COR-L47 (cell line): ENCODE measurements at places on chromosomes 13 and 19.

DNA sequence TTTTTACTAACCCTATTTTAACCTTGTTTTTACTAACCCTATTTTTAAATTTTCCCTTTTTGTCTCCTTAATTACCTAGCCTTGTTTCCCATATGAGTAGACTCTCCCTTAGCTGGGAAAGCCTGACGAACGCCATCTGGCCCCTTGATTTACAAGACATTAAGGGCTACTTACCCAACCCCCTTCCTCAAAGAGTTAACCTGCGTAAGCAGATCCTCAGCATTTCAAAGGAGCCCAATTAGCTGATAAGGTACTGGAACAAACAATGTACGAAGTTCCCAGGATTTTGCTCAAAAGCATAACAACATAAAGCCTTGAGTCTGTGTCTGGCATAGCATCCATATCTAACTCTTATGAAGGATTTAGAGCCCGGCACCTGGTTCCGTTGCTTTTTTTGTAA lies 4.7 kb upstream of the MVB12A start:
- no peak for DNase-seq

- DNase-seq = no peak
Measured at GRCh38 chr19:49327878-49328544, 3.0 kb upstream of the SLC6A16 start.

- DNase-seq = no peak
Measured at GRCh38 chr13:83992566-83993358, 110.5 kb upstream of the SLITRK1 start.

GRCh38 chr13:56412856-56413255 lies 727.9 kb upstream of the PRR20A start:
- no peak for DNase-seq

DNA sequence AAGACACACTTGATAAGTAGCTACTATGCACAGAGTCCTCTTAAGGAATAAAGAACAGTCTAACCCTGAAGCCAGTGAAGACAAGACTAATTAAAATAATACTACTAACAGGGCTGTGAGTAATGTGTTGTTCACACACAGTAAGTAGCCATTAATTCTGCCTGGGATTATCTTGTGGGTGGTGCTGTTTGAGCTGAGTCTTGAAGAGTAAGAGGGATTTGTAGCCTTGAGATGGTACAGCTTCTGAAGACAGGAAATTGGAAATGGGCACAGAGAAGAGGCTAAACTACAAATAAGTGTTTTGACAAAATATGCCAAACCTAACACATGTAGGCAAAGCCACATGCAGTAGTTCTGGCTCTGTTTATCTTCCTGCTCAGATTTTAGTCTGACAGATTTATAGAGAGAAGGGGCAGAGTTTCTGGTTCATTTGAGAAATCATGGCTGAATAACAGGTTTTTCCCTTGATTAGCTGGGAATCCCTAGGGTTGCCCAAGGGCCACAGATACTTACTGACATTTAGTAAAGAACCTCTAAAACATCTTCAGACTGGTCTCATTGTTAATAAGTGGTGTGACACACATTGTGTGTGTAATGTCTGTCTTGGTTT lies 38.0 kb downstream of the ITGBL1 start:
- no peak for DNase-seq

- no peak for DNase-seq
Measured at GRCh38 chr19:8194528-8195267, 14.5 kb upstream of the CERS4 start.

- no peak for DNase-seq
Measured at GRCh38 chr19:35063940-35064818, 22.7 kb downstream of the HPN start.

- no peak for DNase-seq
Measured at GRCh38 chr19:51815043-51815442, 20.1 kb downstream of the FPR3 start.

- DNase-seq = no peak
Measured at GRCh38 chr19:35889370-35890112, 10.8 kb downstream of the NFKBID start.

GRCh38 chr19:13281567-13282291 lies 131.5 kb downstream of the IER2 start:
- DNase-seq = no peak

DNA sequence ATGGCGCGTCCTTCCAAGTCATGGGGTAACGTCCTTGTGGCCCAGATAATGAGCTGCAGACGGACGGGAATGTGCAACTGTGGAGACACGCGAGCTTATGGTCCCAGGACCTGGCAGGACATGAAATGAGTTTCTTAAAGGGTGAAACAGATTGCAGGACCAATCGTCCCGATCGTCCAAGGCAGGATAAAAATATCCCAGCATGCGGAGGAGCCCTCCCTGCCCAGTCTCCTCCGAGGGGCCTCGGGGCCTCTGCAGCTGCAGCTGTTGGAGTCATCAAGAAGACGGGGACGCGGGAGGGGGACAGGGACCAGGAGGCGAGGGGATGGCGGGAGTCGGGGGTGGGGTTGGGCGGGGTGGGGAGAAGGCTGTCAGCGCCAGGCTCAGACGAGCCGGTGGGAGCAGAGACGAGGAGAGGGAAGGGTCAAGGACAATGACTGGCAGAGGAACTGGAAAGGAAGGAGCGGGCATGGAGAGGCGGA lies 14.4 kb upstream of the GARIN5A start:
- DNase-seq = no peak

GRCh38 chr13:45623516-45624090 lies 8.1 kb upstream of the ERICH6B start:
- no peak for DNase-seq

- DNase-seq = no peak
Measured at GRCh38 chr13:98487522-98487921, 89.4 kb downstream of the STK24 start.

DNA sequence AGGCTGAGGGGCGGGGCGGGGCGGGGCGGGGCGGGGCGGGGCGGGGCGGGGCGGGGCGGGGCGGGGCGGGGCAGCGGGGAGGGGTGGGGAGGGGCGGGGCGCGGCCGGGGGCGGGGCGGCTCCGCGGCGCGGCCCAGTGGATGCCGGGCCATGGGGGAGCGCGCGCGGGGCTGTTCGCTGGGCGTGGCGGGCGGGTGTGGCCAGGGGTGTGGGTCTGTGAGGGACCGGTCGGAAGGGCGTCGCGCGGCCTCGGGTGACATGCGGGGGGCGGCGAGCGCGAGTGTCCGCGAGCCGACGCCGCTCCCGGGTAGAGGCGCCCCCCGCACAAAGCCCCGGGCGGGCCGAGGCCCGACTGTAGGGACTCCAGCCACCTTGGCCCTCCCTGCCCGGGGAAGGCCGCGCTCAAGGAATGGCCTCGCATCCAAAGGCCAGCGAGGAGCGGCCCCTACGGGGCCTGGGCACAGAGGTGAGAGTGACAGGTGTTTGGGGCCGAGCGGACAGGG lies at the start of gene ZFP28:
Gene ZFP28 (plus strand): TSS at position 188 of the 503 bp plus-strand sequence. CDS start 71 bp downstream, at position 259.
- peak; percentile 83 for DNase-seq

DNA sequence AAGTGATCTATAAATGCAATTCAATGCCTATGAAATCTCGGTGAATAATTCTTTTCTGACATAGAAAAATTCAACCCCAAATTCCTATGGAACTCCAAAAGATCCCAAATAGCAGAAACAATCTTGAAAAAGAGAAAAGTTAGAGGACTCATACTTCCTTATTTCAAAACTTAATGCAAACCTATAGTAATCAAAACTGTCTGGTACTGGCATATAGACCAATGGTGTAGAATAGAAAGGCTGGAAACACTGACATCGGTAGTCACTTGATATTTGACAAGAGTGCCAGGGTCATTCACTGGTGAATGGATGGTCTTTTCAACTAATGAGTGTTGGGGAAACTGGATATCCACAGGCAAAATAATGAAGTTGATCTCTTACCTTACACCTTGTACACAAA lies 637.1 kb upstream of the PCDH9 start:
- no peak for DNase-seq

DNA sequence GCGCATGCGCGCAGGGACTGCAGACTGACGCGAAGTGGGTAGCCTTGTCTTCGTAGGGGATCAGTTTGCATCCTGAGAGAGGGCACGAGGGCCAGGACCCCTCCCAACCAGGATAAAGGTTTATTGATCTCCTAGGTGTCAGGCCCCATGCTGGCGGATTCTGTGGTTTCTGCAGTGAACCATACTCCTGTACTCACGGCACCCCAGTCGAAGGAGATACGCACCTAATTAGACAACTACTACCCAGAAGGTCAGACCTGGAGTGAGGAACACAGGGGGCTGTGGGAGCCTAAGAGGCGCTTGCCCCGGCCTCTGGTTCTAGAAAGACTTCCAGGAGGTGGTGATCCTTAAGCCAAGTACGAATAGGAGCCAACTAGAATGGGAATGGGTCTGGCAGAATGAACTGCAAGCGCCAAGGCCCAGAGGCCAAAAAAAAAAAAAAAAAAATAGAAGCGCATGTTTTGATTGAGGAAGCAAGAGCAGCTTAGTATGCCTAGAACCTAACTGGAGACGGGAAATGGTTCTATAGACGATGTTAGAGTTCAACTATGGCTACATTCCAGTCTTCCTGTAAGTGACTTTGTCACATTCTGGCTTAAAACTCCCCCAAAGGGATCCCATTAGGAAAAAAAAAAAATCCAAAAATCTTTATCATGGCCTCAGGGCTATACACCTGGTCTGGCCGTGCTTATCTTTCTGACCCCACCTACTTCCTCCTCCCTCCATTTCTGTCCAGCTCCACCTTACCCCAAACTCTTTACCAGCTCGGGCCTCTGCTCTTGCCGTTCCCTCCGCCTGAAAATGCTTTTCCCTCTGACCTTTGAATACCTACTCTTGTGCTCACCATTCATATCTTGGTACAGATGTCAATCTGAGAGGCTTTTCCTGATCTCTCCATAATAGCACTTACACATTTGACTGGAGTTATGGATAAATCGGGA lies 902 bp upstream of the ZNF428 start:
- DNase-seq = no peak

DNA sequence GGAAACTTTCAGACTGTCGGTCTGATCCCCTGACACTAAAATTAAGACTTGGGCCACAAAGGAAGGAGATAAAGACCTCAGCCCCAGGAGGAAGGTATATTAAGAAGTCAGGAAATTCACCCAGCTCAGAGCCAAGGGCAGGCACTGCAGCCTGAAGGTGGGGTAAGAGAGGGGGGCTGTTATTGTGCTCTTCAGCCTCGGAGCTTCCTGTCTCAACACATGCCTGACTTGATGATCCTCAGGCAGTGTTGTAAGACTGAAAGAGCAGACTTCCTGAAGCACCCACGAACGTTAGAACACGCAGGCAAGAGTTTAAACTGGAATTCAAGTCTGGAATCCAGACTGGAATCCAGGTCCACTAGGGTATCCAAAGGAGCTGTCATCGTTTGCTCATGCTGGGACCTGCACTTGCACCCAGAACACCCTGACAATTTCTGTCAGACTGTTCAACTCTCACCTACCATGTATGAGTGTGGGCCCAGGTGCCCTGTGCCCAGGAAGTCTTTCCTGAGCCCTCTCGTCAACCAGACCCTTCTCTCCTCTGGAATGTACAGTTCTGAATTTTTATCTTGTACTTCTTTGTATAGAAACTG lies 10.7 kb upstream of the FLT1 start:
- no peak for DNase-seq

- no peak for DNase-seq
Measured at GRCh38 chr19:18399008-18399407, 1.6 kb upstream of the LRRC25 start.

DNA sequence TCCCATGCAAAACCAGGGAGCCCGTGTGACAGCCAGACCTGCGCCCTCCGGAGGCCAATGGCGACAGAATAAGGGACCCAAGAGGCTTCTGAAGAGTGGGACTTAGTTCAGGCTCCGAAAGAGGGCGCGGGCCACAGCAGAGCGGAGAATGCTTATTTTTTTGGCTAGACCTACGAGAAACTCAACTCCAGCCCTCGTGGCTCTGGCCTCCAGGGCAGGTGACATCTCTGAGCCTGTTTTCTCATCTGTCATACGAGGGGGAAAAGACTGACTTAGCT lies 23.0 kb downstream of the DPP9 start:
- DNase-seq = no peak

- DNase-seq = no peak
Measured at GRCh38 chr19:7900931-7901330, 2.7 kb upstream of the MAP2K7 start.

GRCh38 chr13:43838909-43839308 lies 40.6 kb downstream of the CCDC122 start:
- no peak for DNase-seq

GRCh38 chr13:102724923-102725322 lies 30.1 kb upstream of the METTL21C start:
- peak; percentile 18 for DNase-seq

DNA sequence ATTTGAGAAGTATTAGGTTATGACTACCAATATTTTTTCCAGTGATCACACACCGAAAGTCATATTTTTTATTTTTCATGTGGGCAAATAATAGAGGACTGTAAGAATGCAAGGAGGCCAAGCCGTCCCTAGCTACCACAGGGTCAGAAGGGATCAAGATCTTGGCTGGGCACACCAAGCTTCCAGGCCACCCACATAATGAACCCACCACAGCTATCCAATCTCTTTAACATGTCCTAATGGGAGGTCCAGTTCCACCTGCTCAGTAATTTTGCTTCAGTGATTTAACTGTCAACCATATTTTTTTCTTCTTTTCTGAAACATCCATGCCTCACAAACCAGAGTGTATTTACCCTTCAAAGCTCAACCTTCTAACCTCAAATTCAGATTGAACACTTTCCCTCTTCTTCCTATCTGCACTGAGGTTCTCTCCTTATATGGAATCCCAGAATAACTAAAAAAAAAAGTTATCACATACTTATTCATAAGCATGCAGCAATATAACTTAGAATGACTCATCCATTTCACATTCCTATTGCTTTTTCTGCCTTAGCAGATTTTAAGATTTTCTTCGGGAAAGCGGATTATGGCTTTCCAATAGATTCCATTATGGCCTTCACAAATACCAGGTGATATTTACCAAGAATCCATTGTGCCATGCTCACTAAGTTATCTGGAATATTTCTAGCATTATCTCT lies 12.2 kb downstream of the ARGLU1 start:
- DNase-seq = no peak

GRCh38 chr13:110388108-110388943 lies 81.2 kb downstream of the COL4A2 start:
- no peak for DNase-seq

GRCh38 chr19:35555301-35556005 lies 8.0 kb downstream of the ATP4A start:
- peak; percentile 25 for DNase-seq

- no peak for DNase-seq
Measured at GRCh38 chr13:77563111-77563510, 27.6 kb downstream of the SCEL start.

DNA sequence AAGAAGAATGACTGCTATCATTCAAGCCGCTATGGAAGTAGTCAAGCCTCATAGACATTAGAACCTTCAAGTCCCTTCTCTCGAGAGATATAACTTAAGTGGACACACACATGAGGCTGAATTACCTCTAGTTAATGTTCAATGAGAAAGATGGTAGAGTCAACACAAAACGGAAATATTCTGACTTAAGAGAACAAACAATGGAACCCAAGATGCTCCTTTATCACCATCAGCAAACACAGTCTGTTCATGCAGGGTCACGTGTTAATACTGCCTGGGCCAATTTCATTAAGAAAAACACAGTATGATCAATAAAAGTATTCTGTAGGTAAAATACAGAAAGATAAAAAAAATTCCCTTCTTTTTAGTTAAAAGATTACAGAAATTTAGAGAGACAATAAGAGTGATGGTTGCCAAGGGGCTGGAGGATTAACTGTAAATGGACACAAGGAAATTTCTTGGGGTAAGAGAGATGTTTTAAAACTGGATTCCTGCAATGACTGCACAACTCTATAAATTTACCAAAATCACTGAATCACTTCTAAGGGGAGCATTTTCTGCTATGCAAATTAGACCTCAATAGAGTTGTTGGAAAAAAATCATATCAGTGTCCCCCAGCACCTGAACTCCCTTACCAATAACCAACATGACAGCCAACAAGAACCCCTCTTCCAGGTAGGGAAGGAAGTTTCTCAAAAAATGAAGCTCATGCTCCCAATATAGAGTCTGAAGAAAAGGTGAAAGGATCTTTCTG lies 256.6 kb downstream of the ABCC4 start:
- no peak for DNase-seq
